Endothelial cell (in vitro differentiated cells): ENCODE measurements at places on chromosomes 3 and 15. TPM values are rescaled to one million over a fixed set of nuclear protein-coding genes. Genes with fewer than 3 reads are reported as not detected.
A peak's percentile ranks its signal among the peaks of the same experiment; 100 is the strongest.

- no peak overlapping the region for H3K27ac ChIP-seq
- H3K4me1 ChIP-seq, result no peaks in the 10 kb centered on the region
- DNase-seq, result no peak
- no peak overlapping the region for H3K4me3 ChIP-seq
Measured at GRCh38 chr3:178277605-178278004, 258.6 kb upstream of the KCNMB2 start.

DNA sequence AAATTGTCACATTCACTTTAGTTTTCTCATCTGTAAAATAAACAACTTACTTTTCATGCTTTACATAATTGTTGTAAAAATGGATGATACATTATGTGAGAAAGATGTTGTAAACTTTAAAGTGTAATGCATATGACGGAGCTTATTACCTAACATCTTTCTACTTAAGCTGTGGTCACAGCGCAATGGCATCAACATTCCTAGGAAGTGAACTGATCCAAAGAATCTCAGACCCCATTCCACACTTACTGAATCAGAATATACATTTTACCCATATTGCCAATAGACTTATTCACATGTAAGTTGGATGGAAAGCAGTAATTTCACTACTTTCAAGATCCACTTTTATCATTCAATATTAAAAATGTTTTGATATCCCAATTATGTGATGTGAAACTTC is 497.5 kb downstream of the FGF12 start:
- no peak for DNase-seq
- peaks cover 3% of the 10 kb centered on the region for H3K4me1 ChIP-seq
- H3K27ac ChIP-seq, result no peak overlapping the region
- H3K36me3 ChIP-seq, result no peaks in the 10 kb centered on the region

Gene DPPA2
- total RNA-seq, result 0.64 TPM

DNA sequence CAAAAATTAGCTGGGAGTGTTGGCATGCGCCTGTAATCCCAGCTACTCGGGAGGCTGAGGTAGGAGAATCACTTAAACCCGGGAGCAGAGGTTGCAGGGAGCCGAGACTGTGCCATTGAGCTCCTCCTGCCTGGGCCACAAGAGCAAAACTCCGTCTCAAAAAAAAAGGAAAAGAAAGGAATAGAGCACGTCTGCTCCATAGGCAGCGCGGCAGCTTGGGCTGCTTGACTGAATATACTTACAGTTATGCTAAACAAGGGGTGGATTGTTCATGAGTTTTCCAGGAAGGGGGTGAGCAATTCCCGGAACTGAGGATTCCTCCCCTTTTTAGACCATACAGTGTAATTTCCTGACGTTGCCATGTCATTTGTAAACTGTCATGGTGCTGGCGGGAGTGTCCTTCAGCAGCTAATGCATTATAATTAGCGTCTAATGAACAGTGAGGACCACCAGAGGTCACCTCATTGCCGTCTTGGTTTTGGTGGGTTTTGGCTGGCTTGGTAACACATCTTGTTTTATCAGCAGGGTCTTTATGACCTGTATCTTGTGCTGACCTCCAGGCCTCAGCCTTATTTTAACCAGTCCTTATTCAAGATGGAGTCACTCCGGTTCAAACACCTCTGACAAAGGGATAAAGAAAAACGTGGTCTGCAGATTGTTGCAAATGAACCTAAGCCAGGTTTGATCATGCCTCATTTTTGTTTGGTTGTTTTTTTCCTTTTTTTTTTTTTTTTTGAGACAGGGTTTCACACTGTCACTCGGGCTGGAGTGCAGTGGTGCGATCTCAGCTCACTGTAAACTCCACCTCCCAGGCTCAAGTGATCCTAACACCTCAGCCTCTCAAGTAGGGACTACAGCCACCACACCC is 24.9 kb upstream of the SENP5 start:
- H3K27ac ChIP-seq, result no peak overlapping the region
- H3K36me3 ChIP-seq, result peaks cover 4% of the 10 kb centered on the region
- no peak for DNase-seq
- no peaks in the 10 kb centered on the region for H3K27me3 ChIP-seq

DNA sequence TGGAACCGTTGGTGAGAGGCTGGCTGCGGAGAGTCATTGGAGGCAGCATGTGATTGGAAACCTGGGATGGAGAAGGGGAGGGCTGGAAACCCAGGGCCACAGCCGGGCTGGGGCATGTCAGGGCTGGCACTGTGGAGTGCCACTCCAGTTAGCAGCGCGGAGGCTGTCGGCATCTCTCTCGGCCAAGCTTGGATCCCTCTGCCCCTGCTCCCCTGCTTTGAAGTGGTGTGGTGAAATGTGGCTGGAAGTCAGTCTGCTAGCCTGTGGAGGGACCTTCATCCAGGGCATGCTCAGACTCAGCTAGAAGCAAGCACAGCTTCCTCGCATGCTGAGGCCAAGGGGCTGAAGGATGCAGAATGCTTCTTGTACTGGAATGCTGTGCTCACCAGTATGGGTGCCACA is 13.5 kb downstream of the SLCO3A1 start:
- H3K27ac ChIP-seq, result no peak overlapping the region
- H3K36me3 ChIP-seq, result no peaks in the 10 kb centered on the region

DNA sequence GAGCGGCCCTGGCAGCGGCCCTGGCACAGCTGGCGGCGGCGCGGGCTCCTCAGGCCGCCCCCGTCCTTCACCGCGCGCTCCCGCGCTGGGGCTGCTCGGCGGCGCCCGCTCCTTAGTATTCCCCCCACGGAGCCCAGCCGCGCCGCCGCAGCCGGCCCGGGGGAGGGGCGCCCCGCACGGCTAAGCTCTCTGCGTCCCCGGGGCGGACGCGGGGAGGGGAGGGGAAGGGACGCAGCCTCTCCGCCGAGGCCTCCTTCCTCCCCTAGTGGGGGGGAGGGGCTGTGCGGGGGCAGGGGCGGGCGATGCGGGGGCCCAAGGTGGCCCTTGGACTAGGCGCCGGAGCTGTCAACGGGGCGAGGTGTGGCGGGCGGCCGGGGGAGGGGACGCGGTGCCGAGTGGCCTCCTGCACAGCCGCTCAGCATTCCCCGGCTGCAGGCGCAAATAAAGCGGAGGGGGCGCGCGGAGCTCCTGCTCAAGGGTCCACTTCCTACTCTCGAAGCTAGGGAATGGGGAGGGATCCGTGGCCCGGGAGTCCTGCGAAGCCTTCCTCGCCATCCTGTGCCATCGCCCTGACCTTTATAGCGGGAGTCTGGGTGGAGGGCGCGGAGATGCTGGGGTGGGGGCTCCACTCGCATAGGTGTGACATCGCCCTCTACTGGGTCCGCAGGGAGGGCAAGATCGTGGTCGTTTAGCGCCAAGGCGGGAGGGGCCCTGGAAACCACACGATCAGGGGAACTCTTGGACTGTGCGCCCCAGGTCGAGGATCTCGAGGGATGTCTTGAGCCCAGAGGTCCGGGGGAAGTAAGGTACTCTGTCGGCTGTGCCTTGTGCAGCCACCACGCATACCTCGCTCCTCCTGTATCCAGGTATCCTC is 22.2 kb downstream of the EPHB3 start:
- peak; percentile 49 for DNase-seq
- peaks cover 30% of the 10 kb centered on the region for H3K4me1 ChIP-seq
- H3K4me3 ChIP-seq, result peak overlapping the region; percentile 51
- H3K27me3 ChIP-seq, result peaks cover 17% of the 10 kb centered on the region
- H3K36me3 ChIP-seq, result peaks cover 8% of the 10 kb centered on the region

DNA sequence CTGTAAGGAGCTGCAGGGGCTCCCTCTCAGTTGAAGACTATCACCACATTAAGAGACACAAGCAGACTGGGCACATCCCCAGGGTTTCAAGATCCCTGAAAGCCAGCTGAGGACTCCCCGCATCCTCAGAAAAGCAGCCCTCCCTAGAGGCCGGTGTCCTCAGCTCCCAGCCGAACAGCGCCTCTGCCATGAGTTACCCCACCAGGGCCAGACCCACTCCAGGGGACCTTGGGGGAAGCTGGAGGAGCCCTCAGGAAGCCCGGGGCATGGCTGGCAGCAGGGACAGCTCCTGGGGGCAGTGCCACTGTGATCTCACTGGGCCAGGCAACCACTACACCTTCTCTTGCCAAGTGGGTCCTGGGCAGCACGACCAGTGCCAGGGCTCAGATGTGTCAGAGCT is 8.1 kb downstream of the KLF15 start:
- no peaks in the 10 kb centered on the region for H3K4me1 ChIP-seq
- H3K4me3 ChIP-seq, result no peak overlapping the region
- H3K27me3 ChIP-seq, result peaks cover 7% of the 10 kb centered on the region
- H3K27ac ChIP-seq, result no peak overlapping the region

- no peak overlapping the region for H3K4me3 ChIP-seq
- H3K36me3 ChIP-seq, result peaks cover 11% of the 10 kb centered on the region
- no peak overlapping the region for H3K27ac ChIP-seq
- peaks cover 4% of the 10 kb centered on the region for H3K27me3 ChIP-seq
Measured at GRCh38 chr3:112338021-112338726, 5.2 kb downstream of the CD200 start.

Gene CCR4
- 0.08 TPM for total RNA-seq

- H3K4me1 ChIP-seq, result no peaks in the 10 kb centered on the region
- DNase-seq, result no peak
- peaks cover 3% of the 10 kb centered on the region for H3K36me3 ChIP-seq
- no peak overlapping the region for H3K27ac ChIP-seq
- no peak overlapping the region for H3K4me3 ChIP-seq
Measured at GRCh38 chr15:71586463-71586862, 223.9 kb upstream of the NR2E3 start.

GRCh38 chr3:70090322-70090913 is 90.9 kb downstream of the SAMMSON start:
- no peaks in the 10 kb centered on the region for H3K36me3 ChIP-seq
- no peaks in the 10 kb centered on the region for H3K4me1 ChIP-seq
- peak; percentile 5 for DNase-seq
- H3K27ac ChIP-seq, result no peak overlapping the region

Gene MYZAP
- 55.3 TPM for total RNA-seq

- H3K4me3 ChIP-seq, result no peak overlapping the region
- H3K27ac ChIP-seq, result no peak overlapping the region
- no peak for DNase-seq
- H3K36me3 ChIP-seq, result no peaks in the 10 kb centered on the region
- peaks cover 8% of the 10 kb centered on the region for H3K4me1 ChIP-seq
Measured at GRCh38 chr3:141059816-141060215, 8.7 kb downstream of the SPSB4 start.

DNA sequence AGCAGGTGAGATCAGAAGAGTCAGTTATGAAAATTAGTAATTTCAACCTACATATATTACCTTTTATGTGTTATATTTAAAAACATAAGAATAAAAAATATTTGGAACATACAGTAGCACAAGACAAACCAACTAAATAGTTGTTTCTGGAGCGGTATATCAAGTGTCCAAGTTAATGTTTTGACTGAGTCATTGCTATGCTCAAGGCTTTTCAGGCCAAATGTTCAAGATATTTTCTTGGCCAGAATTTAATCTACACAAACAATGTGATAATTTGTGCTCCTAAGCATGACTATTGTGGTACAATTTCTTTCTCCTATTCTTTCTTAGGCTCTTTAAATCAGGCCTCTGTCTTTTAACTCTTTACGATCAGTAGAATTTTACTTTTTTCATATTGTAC is 412.4 kb downstream of the RAP2B start:
- no peaks in the 10 kb centered on the region for H3K36me3 ChIP-seq
- no peak overlapping the region for H3K27ac ChIP-seq
- no peak for DNase-seq
- H3K27me3 ChIP-seq, result no peaks in the 10 kb centered on the region
- no peaks in the 10 kb centered on the region for H3K4me1 ChIP-seq

Gene CLRN1
- total RNA-seq, result not detected

Gene SPTSSB
- total RNA-seq, result not detected

Gene MCCC1
- total RNA-seq, result 19.8 TPM

Gene ARHGAP31
- total RNA-seq, result 114 TPM
